ENCODE measurements at places on chromosomes 6 and 20. TPM values are rescaled to one million over a fixed set of nuclear protein-coding genes. Genes with fewer than 3 reads are reported as not detected.

DNA sequence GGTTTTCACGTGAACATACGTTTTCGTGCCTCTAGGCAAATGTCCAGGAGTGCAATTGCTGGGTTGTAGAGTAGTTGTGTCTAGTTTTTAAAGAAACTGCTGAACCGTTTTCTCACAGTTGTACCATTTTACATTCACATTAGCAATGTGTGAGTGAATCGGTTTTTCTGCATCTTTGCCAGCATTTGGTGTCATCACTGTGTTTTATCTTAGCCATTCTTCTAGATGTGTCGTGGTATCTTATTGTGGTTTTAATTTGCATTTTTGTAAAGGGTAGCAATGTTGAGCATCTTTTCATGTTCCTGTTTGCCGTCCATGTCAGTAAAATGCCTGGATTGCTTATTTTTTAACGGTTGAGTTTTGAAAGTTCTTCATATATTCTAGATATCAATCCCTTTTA is 10.2 kb downstream of the DOK5 start:
- no peak for DNase-seq

DNA sequence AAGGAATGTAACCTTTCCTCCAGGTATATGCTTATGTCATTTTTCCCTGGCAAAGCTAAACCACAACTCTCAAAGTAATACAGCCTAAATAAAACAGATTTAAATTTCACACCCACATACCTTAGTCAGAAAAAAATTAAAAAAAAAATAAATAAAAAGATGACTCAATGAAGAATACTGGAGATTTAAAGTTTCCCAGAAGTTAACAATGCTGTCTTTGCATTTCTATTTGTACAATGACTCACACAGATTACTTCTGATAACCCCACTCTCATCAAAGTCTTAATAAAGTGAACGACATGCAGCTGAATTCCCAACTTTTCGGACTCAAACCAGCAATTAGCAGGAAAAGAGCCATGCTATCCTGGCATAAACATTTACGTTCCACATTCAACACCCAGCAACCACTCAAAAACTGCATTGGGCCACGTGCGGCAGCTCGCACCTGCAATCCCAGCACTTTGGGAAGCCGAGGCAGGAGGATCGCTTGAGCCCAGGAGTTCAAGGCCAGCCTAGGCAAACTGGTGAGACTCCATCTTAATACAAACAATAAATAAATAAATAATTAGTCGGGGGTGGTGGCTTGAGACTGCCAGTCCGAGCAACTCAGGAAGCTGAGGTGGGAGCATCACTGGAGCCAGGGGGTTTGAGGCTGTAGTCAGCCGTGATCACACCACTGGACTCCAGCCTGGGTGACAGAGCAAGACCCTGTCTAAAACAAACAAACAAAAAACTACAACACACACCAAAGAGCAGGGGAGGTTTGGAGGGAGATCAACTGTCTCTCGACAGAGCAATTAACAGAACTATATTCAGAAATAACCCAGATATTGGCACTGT is 130.5 kb downstream of the WDR27 start:
- peak; percentile 65 for DNase-seq

DNA sequence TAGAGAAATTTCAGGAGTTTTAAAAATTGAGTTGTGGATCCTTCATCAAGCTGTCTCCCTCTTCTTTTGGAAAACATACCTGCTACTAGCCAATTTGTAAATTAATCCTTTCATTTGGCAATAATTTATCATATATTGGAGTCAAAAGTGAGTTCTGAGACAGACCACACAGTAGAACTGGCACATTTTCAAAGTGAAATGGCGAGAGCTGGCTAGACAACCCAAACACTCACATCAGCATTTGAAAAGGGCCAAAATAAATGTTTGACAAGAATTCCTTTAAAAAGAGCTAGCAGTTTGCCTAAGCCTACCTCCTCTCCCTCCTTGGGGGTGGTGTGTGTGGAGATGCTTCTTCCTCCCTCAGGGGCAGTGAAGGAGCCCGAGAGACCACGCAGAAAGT is 47.9 kb upstream of the KCNK16 start:
- no peak for DNase-seq

DNA sequence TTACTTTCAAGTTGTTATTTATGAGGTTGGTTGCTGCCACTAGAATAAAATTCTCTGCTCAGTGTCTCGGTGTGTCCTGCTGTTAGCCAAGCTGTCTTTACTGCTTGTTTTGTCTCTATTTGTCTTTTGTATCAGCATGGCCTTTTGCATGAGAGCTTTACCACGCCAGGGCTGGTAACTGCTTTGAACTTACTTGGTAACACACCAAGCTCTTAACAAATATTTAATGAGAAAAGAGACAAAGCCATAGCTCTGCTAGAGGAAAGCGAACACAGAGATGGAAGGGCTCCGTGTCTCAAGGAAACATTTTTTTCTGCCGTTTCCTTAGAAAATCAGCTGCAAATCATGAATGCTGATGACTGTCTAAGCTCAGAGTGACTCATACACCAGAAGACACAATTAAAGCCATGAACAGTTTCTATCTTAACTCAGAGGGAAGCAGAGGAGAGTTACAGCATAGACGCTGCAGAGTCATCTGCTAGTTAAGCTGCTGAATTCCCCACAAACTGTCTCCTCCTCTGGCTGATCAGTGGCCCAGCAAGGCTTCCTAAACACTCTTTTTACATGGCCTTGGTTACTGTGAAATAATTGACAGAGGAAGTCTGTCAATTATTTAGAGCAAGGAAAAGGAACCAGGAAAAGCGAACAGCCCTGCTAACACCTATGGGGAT is 44.8 kb downstream of the AGPAT4 start:
- DNase-seq: peak; percentile 87

DNA sequence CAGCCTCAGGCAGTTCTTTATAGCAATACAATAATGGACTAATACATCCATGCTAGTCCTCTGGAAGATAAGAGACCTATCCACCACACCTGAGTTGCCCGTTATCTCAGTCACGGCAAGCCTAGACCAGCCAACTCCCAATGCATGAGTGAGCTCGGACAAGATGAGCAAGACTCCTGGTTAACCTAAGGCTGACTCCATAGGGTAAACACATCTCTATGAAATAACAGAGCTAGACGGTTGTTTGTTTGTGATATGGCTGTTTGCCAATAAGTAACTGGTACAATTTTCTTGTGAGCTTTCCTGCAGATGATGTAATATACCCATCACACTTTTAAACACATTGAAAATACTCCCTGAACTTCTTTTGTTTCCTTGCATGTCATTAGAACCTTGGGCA is 70.6 kb upstream of the PHACTR1 start:
- no peak for DNase-seq

GRCh38 chr20:54123587-54124180 is 50.1 kb downstream of the CYP24A1 start:
- no peak for DNase-seq

DNA sequence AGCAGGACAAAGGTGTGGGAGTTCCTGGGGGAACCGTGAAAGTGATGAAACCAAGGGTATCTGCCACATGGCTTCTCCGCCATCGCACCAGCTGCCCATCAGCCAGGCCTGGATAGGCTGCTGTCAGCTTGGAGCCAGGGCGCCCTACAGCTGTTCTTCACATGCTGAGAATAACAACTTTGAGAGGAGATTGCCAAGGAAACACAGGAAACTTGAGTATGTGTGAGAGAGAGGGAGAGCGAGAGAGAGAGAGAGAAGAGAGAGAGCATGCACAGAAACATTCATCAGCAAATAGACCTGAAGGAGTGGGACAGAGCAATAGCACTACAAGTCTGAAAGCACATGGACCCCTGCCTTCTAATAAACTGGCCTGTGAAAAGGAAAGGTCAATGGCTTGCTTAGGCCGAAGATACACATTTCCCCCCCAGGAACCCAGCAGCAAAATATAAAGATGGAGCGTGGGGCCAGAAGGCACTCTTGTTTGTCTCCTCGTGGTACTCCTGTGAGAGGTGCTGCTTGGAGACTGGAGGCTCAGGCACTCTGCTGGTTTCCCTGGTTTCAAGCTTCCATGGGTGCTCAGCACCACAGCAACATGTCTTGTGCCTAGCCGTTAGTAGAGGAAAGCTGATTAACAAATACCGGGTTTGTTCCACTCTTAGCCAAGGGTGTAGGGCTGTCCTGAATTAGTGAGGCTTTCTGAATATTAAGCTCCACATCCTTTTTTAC is 53.0 kb downstream of the SNAP25 start:
- no peak for DNase-seq

GRCh38 chr20:46559685-46560440 is 9.4 kb upstream of the OCSTAMP start:
- DNase-seq: no peak

DNA sequence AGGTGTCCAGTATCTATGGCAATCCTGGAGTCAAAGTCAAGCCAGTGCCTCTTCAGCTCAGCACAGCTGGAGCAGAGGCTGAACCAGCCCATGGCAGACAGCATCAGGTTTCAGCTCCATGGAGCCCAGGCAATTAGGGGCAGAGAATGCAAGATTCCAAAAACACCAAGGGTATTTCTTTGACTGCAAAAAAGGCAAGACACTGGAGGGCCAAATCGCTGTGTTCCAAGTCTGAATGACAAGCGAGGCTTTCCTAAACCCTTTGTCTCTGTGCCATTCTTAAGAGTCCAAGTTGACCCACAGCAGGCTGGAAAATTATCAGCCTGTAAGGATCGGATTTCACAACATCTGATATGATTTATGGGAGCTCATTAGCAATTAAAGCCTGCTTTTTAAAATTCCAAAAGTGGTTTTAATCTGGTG is 49.7 kb upstream of the TGM3 start:
- no peak for DNase-seq

DNA sequence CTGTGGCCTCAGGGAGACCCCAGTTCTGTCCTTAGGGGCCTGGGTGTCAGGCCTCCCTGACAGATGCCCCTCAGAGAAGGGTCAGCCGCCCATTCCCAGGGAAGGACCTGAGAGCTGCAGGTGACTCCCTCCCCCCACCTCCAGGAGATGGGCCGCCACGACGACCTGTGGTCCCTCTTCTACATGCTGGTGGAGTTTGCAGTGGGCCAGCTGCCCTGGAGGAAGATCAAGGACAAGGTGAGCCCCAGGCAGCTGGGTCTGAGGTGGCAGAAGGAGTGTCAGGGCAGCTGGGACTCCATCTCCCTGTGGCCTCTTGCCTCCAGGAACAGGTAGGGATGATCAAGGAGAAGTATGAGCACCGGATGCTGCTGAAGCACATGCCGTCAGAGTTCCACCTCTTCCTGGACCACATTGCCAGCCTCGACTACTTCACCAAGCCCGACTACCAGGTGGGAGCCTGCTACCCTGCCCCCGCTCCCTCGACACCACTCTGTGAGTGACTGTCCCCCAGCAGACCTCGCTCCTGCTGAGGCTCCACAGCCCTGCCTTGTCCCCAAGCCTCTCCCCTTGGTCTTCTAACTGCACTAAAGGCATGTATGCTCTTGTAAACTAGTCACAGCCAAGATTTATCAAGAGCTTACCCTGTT is 12.2 kb downstream of the TTBK1 start:
- DNase-seq: no peak

GRCh38 chr6:146805546-146806325 is 207.0 kb downstream of the ADGB start:
- DNase-seq: no peak

- no peak for DNase-seq
These were observed 478.5 kb downstream of the QKI start for GRCh38 chr6:163892824-163893561.

GRCh38 chr6:112488238-112488637 is 141.1 kb downstream of the RFPL4B start:
- peak; percentile 12 for DNase-seq

- DNase-seq: no peak
These were observed 2.4 kb downstream of the COL11A2 start for GRCh38 chr6:33189625-33190448.

DNA sequence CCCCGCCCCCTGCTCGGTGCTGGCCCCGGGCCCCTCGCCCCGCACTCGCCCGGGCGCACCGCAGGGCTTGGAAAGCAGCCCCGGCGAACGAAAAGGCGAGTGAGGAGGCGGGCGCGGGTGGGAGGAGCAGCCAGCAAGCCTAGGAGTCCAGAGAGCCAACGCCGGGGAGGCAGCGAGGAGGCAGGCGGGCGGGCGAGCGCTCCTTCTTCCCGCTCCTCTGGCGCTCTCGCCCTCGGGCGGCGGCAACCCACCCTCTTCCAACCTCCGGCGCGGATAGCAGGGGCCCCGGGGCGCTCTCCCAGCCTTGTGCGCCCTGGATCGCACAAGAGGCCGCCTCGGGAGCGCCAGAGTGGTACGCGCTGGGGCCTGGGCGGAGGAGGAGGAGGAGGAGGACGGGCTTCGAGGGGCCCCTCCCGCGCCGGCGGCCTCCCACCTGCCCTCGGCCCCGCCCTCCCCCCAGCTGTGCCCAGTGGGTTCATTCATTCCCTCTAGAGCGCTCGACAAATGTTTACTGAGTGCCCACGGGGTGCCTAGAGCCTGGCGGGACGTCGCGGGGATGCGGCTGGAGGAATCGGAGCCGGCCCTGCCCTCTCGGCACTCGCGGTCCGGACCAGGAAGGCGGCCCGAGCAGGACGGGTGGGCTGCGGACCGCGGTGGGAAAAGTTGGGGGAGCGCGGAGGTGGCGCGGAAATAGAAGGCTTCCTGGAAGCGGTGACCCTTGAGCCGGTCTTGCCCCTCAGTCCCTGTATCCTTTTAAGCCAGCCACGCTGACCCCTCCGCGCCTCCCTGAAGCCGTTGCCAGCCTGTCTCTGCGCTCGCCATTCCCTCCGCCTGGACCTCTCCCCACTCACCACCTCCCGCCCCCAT is at the start of gene BMP7:
BMP7 (minus strand) TSS at position 351 of the 867 bp plus-strand sequence. CDS start 519 bp downstream, outside the sequence.
- no peak for DNase-seq

GRCh38 chr6:108558372-108559096 is 2.2 kb upstream of the FOXO3 start:
- peak; percentile 100 for DNase-seq

- no peak for DNase-seq
These were observed 427.9 kb downstream of the QKI start for GRCh38 chr6:163842467-163842866.

CLPSL2 gene
- total RNA-seq: not detected

CTCFL gene
- total RNA-seq: not detected

BEND6 gene
- total RNA-seq: 0.14 TPM

PDE10A gene
- 12.2 TPM for total RNA-seq

COL21A1 gene
- 0.05 TPM for total RNA-seq

PI16 gene
- total RNA-seq: not detected

FAM162B gene
- total RNA-seq: 4.3 TPM

FAM209B gene
- 0.33 TPM for total RNA-seq
